ENCODE measurements at places on chromosomes 4 and X.

GRCh38 chr4:3741217-3742011 lies 24.8 kb upstream of the ADRA2C start:
- DNase-seq = no peak

DNA sequence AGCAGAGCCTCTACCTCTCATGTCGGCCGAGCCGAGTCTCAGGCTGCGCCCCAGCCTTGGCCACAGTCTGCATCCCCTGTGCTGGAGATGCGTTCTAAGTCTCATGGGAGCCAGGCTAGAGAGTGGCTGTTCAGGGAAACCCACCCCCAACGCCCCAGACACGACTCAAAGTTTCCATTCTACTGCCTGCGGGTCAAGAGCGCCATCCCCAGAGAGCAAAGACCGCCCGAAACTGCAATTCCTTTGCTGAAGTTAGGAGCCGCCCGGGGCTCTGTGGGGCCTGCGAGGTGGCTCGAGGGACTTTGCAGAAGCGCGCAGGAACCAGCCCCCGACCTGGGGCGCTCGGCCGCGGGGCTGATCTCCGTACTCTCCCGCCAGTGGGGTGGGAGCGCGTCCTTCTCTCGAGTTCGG lies 10.0 kb upstream of the ELF4 start:
- DNase-seq = no peak

DNA sequence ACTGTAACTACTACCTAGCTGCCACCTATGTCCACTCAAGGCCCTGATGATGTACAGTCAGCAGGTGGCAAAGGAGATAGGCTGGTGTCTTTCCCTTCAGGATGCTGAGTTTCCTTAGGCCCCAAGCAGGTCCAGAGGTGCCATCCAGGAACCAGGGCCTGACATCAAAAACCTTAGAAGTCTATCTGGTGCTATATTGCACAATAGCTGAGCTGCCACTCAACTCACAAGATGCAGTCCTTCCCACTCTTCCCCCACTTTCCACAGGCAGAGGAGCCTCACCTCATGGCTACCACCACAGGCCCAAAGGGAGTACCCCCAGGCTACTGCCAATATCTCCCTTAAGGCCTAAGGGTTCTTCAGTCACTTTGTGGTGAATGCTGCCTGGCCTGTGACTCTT lies 83.9 kb upstream of the ZNF827 start:
- no peak for DNase-seq

GRCh38 chrX:57821703-57822387 lies 88.4 kb downstream of the ZXDA start:
- DNase-seq = no peak

DNA sequence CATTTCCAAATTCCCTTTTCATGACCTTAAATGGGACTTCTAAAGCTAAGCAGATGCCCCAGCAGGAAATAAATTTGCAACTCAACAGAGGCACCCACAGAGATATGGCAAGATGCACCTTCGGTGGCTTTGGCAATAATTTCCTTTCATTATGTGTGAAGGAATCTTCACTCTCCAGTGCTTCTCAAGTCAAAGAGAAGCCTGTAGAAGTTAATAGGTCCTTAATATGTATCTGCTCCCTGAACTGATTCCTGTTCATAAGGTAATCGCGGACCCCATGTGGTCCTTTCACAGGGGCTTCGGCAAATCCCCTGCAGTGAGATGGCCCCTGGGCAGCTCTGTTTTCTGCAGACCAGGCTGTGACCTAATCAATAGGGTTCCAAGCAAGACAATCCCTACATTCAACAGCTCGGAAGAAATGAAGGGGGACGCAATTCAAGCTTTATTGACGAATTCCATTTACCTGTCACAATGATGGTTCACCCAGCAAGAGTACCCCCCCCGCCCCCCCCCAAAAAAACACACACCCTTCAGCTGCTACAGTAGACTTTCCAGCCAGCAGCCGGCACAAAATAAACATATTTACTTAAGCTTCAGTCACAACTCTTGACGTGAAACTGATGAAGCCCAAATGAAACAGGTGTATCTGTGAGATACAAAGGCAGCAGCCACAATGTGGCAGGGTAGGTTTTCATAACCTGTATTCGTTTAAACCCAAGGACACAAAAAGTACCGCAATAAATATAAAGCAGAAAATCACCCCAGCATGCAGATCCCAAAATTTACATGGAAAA lies 35.3 kb downstream of the FAT1 start:
- DNase-seq = no peak

- no peak for DNase-seq
Measured at GRCh38 chrX:74408304-74408703, 13.0 kb upstream of the SLC16A2 start.

DNA sequence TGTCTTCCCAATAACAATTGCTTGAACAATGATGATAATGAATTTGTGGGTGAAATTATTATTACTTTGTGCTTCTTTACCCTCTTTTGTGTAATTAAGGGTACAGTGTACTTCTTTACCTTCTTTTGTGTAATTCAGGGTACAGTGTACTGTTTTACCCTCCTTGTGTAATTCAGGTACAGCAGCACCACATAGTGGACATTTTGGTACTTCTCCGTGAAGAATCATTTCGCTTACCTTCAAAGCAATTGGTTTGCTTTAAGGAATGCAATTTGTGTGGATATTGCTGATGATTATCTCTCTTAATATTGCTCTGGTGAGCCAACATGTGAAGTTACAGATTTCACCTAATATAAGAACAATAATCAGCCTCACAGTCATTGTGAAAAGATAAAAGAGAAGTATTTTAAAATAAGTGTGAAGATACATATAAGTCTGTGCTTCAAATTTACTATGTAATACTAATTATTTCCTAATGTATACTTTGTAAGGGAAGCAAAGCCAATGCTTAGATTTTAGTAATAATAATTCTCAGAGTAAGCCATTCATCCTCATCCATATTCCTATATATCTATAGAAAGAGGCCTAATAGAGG lies 27.2 kb upstream of the SEC24B start:
- no peak for DNase-seq

DNA sequence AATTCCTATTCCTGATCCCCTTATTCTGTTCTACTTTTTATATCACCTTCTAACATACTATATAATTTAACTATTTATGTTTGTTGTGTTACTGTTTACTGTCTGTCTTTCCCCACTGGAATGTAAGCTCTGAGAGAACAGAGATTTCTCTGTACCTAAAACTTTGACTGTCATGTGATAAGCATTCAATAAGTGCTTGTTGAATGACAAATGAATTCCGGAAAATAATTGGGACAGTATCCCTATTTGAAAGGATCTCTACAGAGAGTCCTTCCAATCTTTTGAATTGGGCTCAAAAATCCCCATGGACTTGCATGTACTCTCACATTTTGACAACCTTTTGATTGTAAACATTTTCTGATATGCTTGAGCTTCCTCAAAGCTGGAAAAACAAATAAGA lies 1.6 kb upstream of the MMGT1 start:
- DNase-seq = no peak

DNA sequence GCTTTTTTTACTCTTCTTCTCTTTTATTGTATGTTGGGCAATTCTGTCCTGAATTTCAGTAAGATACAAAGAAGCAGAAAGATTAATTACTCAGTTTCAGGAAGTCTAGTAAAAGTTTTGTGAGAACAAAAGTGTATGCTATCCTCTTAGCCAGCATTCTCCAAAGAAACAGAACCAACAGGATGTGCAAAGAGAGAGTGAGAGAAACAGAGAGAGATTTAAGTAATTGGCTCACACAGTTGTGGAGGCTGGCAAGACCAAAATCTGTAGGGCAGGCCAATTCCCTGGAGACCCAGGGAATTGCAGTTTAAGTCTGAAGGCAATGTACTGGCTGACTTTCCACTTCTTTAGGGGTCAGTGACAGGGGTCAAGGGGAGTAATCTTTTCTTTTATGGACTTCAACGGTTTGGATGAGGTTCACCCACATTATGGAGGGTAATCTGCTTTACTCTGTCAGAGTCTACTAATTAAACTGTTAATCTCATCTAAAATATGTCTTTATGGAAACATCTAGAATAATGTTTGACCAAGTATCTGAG lies 59.2 kb upstream of the SLC39A8 start:
- no peak for DNase-seq

GRCh38 chrX:28659269-28659668 lies 72.0 kb downstream of the IL1RAPL1 start:
- DNase-seq = no peak

All from NCI-H2081 treated with DMSO at 0.1 percent for 48 hours (cell line).